ENCODE measurements at places on chromosomes 7 and 10.

GRCh38 chr7:122748195-122748594 is 45.5 kb upstream of the RNF148 start:
- no peak for DNase-seq

GRCh38 chr10:111578076-111578475 is 501.2 kb downstream of the ADRA2A start:
- DNase-seq, result no peak

DNA sequence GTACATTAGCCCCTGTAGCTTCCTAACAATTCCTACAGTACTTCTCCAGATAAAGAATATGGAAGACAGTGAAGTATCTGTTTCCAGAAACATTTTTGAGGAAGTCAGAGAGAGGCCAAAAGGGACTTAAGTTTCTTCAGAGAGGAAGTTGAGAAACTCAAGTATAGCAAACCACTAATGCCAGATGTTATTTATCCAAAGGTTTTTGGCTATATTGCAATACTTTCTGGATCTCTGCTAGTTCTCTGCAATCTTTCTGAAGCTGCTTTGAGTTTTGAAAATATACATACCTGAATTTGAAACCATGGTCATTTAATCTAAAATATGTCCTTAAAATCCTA is 64.7 kb downstream of the BICC1 start:
- no peak for DNase-seq

GRCh38 chr10:68096913-68097516 is 12.3 kb upstream of the MYPN start:
- DNase-seq, result no peak

DNA sequence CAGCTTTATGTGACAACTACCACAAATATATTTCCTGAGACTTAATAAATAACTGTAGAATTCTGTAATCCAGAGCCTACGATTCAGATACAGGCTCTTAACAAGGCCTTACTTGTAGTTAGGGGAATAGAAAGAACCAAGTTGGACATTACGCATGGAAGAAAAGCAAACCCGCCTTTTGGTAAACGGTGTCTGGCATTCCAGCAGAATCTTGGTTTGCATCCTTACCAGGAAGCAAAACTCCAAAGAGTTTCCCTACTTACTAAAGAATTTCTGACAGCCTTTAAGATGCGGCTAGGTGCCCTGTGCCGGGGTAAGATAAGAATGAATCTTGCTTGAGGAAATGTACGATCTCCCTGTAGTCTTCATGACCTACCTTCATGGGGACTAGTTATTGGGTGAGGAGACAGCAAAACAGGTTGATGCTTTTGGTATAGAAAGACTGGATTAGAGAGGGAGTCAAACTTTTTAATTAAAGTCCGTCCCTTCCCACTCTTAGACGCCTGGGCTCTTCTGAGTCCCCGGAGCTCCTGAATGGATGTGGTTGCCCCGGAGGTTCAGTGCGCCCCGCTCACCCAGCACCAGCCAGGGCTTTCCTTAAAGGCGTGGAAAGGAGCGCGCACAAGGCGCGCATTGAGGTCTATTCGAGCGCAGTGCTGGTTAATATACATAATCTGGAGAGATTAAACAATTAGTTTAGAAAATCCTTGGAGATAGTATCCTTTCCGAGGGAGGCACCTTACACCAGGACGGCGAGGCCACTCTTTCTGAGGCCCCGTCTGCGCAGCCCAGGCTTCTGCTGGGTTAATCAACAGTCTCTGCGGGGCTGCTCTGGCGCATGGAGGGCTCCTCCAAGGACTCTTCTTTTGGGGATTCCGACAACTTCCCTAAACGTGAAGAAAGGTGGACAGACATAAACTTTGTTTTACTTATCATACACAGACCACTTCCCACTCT is 11.5 kb downstream of the PTF1A start:
- DNase-seq, result no peak

GRCh38 chr7:26989897-26990670 is 105.7 kb downstream of the HOXA1 start:
- no peak for DNase-seq

DNA sequence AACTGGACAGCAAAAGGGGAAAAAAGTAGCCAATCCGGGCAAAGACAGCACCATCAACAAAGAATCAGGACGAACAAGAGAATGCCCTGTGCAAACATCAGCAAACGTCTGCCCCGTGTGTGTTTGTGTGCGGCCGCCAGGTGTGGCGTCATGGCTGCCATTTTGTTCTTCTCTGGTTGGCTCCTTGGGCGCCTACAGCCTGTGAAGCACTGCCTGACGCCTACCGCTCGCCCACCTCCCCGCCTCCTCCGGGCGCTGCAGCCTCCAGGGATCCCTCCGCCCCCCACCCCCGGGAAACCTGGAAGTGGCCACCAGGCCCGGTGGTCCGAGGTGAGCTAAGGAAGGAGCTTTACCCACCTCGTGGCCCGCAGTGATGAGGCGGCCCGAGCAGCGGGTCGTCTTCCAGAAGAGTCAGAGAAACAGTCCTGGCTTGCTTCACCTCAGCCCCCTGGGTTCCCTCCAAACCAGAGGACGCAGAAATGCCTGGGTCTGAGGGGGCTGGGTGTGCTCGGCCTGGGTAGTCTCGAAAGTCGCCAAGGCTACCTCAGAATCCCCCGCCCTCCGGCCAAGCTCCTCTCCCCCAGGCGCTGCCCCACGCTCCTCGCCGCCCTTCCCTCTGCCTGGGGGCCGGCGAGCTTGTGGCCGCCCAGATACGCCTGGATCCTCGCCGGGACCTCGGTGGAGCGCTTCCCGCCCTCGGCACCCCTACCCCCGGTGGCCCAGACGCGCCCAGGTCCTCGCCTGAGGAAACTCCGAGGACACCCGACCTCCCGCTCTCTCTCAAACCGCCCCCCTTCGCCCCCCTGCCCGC is 61.8 kb upstream of the IL6 start:
- DNase-seq, result no peak

DNA sequence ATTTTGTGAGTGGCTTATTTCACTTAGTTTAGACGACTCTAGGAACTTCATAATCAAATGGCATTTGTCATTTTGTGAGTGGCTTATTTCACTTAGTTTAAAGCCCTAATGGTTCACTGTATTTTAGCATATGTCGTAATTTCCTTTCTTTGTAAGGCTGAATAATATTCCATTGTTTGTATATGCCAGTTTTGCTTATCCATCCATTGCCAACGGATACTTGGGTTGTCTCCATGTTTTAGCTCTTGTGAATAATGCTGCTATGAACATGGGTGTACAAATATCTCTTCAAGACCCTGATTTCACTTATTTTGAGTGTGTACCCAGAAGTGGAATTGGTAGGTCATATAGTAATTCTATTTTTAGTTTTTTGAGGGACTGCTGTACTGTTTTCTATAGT is 31.8 kb downstream of the DOCK1 start:
- DNase-seq, result no peak

DNA sequence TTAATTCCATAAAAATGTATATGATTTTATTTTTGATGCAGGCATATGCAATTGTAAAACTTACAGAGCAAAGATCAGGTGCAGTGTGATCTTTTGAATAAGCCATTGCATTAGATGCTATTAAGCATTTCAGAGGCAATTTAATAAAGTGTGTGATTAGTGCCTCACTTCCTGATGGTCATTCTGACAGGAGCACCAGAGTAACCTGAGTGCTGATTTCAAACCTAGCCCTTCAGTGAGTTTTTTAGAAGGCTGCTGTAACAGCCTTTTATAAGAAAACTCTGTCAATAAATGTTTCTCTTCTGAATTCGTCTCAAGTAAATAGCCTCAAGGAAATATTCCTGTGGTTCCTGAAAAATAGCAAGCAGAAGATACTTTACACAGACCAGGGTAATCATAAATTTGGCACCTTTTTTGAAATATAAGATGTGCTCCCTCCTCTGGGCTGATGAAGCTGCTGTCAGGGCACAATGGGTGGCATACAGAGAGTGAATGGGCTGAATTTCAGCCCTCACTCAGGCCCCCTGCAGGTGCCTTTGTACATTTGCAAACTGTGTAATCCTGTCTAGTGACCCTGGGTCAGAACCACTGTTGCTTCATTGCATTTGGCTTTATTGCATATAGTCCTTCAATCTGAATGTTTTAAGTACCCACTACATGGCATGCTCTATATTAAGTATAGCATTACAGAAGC is 193.7 kb upstream of the CSTF2T start:
- peak; percentile 7 for DNase-seq

DNA sequence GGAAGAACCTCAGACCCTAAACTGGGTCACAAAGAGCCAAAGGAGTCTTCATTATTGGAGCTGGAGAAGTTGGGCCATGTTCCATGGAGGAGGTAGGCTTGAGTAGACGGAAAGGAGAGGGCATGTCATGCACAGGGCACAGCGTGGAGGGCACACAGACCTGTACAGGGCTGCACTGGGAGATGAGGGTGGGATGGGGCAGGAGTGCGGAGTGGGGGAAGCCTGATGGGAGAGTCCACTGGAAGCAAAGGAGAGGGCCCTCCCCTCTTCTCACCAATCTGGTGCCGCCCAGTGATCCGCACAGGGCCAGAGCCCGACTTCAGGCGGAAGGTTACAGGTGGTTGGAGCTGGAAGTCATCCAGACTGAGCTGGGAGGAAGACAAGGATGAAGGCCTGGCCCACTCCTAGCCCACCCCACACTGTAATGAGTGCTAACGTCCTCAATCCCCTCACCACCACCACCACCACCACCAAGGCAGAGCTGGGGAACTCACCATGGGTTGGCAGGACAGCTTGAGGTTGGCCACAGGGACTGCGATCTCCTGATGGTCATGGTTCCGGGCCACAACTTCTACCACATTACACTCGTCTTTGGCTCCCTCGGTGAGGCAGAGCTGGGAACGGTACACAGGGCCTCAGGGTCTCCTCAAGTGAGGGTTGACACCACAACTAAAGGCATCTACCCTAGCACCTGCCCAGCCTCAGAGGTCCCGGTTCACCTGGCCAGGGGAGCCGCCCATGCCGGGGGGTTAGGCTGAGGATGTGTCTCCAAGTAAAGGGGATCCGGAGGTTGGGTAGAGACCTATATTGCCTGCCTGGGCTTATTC is 1.0 kb downstream of the NPM3 start:
- DNase-seq, result no peak

DNA sequence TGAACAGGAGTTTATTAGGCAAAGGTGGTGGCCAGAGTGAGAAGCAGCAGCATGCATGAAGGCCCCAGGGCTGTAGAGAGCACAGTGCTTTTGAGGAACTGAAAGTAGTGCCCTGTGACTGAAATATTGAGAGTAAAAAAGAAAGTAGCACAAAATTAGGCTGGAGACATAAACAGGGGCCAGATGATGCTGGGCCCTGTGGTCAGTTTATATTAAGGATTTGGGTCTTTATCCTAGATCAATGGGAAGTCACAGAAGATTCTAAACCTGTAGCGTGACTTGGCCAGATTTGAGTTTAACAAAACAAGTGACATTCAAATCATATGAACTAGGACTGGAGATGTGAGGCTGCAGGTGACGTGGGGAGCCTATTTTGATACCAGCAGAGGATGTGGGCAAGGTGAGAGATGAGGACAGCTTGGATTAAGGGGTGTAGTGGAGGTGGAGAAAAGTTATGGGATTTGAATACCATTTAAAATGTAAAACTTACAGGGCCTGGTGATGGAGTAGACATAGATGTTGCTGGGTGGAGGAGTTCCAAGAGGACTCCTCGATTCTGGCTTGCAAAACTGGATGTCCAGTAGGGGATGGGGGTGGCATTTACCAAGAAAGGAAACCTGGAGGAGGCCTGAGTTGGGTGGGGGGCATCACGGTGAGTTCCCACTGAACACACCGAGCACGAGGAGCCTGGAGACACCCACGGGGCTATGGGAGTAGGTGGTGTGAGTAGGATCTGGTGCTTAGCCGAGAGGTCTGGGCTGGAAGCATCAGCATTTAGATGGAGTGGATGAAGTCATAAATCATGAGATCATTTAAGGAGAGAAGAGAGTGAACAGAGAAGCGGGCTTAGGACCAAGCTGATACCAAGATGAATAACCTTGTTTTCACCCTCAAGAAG is 52.8 kb downstream of the HHEX start:
- no peak for DNase-seq

GRCh38 chr7:95132500-95132899 is 191.8 kb downstream of the PON1 start:
- DNase-seq, result no peak

GRCh38 chr10:81179805-81180452 is 642.2 kb downstream of the SH2D4B start:
- peak; percentile 2 for DNase-seq

DNA sequence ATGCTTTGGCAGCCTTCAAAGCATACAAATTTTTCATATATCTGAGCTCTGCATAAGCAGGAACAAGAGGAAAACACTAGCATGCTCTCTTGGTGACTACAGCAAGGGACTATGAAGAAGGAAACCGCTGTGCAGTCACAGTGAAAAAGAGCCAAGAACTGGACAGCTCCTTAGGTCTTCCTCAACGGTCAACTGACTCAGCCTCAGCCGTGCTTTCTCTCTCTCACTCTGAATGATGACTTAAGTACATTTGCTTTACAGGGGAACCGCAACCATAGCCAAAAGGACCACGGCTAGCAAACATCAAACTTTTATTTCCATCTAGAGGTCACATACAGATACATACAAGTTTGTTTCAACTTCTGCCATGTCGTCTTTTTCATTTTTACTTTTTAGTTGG is 69.9 kb downstream of the HYCC1 start:
- DNase-seq, result no peak

DNA sequence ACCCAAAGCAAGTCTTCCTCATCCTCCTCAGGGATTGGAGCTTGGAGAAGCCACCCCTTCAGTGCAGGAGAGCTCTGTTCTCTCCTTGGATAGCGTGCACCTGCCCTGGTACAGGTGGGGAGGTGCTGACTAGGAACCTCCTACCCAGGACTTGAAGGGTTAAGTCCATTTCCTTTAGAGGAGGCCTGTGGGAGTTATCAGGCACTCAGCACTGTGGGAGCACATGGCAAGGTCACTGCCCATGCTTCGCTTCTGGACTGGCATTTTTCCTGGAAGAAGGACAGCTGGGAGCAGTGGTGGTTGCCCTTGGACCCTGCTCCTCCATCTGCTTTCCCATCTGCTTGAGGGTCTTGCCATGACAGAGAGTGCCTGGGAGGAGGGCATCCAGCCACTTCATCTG is 142.8 kb downstream of the CXCL12 start:
- DNase-seq, result no peak
